Endothelial cell of umbilical vein (primary cell): ENCODE measurements at places on chromosomes 5 and 9. TPM values are rescaled to one million over a fixed set of nuclear protein-coding genes. Genes with fewer than 3 reads are reported as not detected.

The CCDC192 gene
- total RNA-seq = not detected in 2 replicates

DNA sequence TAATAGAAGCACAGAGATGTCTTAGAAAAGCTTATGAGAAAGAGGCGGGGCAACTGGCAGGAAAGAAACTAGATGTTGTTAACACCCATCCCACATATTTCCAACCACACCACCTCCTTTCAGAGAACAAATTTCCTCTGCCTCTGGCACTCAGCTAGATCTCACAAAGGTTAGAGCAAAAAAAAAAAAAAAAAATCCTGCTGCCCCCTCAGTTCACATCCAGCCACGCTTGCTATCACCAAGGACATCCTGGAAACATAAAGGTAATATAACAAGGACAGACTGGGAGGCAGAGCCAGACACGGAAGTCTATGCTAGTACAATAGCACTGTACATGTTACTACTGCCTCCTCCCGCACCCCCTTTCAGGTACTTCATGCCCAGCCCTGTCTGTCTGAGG lies 238.0 kb upstream of the PTGER4 start:
- DNase-seq = no peak

DNA sequence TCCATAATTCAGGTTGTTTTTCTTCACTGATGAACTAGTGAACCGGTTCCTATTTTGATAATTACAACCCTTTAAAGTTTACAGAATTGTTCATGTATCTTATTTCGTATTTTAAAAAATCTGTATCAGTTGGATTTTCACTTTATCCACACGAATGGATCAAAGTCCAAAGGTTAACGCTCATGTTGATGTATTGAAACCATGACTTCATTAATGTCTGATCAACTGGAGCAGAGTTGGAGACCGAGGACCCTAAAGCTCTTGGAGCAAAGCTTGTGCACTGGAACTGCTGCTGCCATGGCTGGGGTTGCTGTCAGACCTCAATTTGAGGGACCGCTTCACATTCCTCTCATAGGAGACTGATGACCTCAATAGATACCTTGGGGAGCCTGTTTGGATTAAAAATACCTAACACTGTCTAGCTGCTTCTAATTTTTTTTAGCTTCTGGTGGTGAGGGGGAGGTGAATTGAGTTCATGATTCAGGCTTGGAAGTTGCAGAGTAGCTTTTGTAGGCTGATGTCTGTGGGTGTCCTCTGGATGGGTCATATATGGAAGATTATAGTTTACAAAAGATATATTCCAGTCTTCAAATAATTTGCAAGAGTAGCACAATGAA lies 45.1 kb downstream of the KIAA1958 start:
- DNase-seq = no peak

The OR1N2 gene
- total RNA-seq = not detected in 2 replicates

DNA sequence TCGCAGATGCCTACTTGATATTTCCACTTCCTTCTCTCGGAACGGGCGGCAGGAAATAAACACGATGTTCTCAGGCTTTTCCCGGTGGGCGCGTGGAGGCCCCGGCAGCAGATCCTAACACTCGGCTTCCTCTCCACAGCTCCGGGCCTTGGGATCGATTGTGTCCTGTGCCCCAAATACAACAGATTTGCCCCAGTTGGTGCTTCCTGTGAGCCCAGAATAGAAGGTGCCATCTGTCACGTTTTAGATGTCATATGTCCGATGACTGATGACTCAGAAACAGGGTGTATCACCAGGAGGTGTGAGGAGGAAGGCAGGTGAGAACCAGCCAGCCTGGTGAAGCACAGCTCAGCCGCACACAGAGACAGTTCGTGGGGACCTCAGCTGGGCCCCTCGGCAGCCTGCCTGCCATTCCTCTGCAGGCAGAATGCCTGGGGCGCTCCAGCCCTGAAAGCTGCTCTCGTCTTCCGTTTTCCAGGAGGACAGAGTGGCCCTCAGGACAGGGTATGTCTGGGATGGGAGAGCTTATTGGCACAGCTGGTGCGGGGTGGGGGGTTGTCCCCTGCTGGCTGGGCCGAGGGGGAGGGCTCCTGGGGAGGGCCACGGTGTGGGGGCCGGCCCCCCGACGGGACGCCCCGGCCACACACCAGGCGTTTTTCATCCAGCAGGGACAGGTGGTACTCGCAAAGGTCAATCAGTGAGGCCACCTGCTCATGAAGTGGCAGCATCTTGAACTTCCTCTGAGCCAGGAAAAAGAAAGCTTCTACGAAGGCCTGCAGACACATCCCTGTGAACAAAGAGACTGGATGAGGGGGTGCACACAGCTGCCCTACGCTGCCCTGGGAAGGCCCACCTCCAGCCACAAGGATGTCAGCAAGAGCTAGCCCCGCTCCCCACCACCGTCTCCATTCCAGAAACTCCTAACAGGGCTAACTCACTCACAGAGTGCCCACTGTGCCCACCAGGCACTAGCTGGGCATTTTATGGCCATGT lies 171.0 kb downstream of the DAB2IP start:
- no peak for DNase-seq

The DBH gene
- total RNA-seq = not detected in 2 replicates

The TNC gene
- 0.29 TPM in 1 of 2 replicates, not detected in the other for total RNA-seq

DNA sequence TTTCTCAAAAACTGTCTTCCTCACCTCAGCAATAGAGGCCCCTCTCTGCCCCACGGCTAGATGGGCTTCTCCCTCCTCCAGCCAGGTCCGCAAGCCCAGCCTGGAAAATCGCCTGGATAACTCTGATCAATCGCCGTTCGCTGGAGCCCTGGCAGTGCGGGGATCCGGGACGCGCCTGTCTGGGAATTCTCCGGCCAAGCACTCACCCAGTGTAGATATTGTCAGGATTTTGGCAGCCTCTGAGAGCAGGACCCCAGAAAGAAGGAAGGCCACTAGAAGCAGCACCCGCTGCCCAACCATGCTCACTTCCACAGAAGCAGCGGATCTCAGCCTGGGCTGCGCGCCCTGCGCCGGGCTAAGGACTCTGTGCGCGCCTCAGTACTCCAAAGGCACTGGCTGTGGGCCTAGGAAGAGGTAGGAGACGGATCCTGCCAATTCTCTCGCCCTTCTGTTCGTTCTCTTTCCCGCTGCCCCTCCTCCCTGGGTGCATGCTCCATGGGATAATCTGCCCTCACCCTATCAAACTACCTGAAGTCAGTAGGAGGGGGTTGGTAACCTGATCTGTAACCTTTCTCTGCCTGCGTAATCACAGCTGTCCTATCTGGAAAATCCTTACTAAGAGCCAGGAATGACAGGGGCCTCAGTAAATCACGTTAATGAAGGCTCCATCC lies at the start of gene UGT3A1:
Gene UGT3A1 (minus strand): TSS at position 450 of the 671 bp plus-strand sequence. CDS start 150 bp downstream, at position 300.
- DNase-seq = no peak

The LCN15 gene
- not detected in 2 replicates for total RNA-seq

DNA sequence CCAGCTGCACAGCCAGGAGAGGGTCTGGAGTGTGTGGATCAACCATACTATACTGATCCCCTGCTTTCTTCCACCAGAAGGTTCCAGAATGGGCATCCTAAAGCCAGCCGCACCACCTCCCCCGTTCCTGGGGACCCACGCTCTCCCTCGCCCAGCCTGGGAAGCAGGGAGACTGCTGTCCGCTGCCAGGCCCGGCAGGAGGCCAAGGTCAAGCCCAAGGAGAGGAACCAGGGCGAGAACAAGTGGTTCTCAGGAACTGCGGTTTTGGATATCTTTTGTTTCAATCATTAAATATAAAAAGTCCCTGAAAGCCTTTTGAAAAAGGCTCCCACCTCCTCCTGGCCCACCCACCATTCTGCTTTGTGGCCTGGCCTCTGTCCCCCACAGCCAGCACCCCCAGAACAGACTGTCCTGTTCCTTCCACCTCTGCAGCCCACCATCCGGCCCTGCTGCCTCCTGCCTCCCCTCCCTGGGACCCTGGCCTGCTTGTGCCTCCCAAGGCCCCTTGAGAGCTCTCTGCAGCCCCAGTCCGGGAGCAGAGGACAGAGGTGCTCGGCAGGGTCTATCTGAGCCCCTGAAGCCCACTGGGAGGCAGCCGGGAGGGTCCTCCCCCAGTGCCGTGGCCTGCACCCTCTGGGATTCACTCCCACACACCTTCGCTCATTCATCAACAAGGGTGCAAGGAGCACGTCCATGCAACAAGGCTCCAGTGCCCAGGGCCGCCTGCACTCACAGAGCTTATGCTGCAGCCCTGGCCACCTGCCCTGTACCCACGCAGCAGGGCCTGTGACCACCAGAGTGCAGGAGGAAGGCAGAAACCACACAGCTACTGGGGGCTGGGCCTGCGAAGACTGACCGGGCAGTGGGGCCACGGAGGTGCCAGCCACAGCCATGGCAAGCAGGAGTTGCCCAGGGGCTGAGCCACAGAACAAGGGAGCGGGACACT lies 614 bp upstream of the LCN6 start:
- no peak for DNase-seq

DNA sequence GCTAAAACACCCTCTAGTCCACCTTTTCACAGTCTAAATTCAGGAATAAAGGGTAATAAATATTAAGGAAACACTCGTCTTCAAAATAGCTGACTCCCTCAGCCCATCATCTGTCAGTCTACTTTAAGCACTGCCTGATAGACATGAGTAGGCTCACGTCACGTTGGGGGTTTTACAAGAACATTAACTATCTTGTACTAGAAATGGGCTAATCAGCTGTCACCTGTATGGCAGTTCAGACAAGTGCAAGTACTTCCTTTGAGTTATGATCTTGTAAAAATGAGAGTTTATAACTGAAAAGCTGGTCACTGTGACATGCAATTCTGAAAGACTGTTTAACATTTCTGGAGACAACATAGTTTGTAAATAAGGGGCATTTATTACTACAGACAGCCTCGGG lies 936.7 kb upstream of the CTNND2 start:
- no peak for DNase-seq

DNA sequence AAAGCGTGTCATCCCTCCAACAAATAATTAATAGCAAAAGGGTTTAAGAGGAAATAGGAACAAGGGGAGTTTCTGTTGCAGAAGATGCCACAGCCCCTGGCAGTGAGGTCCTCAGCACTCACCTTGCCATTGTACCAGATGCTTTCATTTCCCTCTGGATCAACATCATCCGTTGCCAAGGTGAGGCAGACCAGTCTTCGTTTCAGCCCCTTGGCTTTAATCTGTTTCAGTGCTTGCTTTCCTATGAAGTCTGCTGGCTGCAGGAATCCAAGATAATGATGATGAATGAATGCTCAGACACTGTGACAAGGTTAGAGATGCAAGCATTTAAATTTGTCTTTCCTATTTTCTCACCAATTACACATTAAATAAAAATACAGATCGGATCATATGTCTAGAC lies 20.0 kb upstream of the ARSB start:
- DNase-seq = no peak

The OR13C3 gene
- not detected in 2 replicates for total RNA-seq

The GAPT gene
- total RNA-seq = not detected in 2 replicates

The RAI14 gene
- 369 and 390 TPM in 2 replicates for total RNA-seq

The AKNA gene
- 19.9 and 22.4 TPM in 2 replicates for total RNA-seq

DNA sequence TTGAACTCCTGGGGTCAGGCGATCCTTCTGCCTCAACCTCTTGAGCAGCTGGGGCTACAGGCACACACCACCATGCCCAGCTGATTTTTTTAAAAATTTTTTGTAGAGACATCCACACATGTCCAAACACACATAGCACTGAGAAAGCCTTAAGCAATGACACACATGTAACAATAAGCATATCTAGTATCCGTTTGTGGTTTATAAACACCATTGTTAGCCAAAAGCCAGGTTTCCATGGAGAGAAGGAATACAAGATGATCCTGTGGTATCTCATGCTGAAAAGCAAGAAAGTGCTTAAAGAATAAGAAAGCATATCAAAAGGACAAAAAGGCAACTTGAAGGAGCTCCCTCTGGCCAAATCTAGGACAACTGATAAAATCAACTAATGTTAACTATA lies 29.7 kb upstream of the SLC1A3 start:
- DNase-seq = no peak

- peak; percentile 31 for DNase-seq
These were observed 10.4 kb downstream of the TMOD1 start for GRCh38 chr9:97511655-97512427.

DNA sequence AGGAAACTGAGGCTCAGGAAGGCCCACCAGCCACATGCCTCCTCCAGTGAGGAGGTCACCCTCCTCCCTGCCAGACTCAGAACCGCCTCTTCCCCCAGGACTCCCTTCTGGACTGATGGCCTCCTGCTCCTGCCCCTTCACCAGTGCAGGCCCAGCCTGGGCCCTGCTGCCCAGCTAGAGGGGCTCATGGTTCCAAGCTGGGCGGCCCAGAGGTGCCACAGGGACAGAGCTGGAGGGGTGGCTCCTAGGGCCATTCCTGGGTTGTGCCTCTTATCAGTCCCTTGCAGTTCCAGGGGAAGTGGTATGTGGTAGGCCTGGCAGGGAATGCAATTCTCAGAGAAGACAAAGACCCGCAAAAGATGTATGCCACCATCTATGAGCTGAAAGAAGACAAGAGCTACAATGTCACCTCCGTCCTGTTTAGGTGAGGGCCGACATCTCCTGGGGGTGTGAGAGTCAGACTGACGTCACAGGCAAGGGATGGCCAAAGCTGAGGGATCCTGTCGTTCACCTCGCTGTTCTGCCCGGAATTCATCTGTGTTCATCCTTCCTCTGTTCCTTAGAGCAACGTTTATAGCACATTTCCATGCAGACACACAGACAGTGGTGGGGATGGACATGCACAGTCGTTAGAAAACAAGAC lies 819 bp downstream of the LCN2 start:
- DNase-seq = no peak

The PCYOX1L gene
- 17.0 and 23.3 TPM in 2 replicates for total RNA-seq

The SLC1A3 gene
- total RNA-seq = 0.44 TPM in 1 of 2 replicates, not detected in the other

DNA sequence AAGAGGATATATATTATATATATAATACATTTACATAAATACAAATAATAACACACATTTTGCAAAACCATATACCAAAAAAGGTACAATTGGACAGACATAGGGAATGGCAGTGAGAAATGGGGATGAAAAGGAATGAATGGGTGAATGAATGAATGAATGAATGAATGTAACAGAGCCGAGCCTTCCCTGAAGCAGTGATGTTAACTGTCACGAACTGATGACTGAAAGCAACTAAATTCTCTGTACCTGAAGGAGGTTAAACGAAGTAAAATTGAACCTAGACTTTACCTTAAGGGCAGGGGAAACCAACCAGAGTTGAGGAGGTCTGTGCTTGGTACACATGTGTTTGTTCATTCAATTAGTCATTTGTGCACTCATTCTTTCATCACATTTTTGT lies 169.6 kb upstream of the TBC1D2 start:
- no peak for DNase-seq

GRCh38 chr5:132289097-132289496 lies 5.1 kb upstream of the SLC22A4 start:
- DNase-seq = no peak

The IL33 gene
- 8.5 and 13.8 TPM in 2 replicates for total RNA-seq

The CARD6 gene
- 21.1 and 23.8 TPM in 2 replicates for total RNA-seq

DNA sequence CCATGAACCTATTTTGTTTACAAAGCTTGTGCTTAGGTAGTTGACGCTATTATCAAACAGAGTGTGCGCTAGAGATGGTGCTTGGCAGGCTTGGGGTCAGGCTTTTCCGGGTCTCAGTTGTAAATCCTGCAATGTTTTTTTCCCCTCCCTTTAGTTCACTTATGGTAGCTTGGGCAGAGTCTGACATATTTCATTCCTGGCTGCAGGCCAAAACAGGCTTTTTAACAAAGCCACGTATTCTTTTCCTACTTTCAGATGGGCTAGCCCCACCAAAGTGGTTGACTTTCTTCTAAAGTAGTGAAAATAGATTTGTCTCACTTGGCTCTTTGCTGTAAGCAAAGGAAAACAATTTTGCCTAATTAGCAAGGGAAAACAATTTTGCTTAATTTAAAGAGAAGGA lies 58.0 kb upstream of the FBN2 start:
- DNase-seq = peak; percentile 56
